ENCODE measurements at places on chromosomes 3 and 15.

DNA sequence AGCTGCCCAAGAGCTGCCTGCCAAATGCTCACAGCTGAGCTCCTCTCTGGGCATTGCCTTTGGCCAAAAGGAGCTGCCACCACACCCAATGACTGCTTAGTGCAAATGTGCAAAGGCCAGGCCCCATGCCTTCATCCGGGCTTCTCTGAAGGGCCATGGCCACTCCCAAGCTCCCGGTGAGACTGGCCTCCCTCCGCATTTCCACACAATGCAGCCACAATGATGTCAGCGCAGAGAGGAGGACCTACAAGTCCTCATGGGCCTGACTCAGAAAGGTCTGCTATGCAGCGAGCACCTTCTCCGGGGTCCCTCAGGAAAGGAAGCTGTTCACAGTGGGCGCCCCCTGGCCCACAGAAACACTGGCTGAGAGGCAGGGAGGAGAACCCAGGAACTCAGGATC lies 12.7 kb downstream of the OXTR start:
- no peak for DNase-seq

DNA sequence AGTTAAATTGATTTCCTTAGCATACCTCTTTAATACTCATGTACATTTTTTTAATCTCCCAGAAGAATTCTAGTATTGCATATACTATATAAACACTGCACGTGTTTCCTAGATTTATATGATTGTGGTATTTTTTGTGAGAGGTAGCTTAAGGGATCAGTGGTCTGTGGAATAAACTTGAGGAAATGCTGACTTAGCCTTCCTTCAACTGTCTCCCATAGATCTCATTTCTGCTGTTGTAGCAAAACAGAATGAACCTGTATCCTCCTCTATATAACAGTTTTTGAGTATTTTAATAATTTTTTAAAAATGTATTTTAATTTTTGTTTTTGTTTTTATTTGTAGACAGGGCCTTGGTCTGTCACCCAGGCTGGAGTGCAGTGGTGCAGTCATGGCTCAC lies 86.8 kb downstream of the TCF12 start:
- no peak for DNase-seq

GRCh38 chr3:89186456-89186855 lies 79.0 kb downstream of the EPHA3 start:
- no peak for DNase-seq

- DNase-seq = no peak
Measured at GRCh38 chr3:120425572-120426250, 25.1 kb downstream of the FSTL1 start.

- DNase-seq = no peak
Measured at GRCh38 chr3:31247850-31248562, 284.7 kb upstream of the STT3B start.

DNA sequence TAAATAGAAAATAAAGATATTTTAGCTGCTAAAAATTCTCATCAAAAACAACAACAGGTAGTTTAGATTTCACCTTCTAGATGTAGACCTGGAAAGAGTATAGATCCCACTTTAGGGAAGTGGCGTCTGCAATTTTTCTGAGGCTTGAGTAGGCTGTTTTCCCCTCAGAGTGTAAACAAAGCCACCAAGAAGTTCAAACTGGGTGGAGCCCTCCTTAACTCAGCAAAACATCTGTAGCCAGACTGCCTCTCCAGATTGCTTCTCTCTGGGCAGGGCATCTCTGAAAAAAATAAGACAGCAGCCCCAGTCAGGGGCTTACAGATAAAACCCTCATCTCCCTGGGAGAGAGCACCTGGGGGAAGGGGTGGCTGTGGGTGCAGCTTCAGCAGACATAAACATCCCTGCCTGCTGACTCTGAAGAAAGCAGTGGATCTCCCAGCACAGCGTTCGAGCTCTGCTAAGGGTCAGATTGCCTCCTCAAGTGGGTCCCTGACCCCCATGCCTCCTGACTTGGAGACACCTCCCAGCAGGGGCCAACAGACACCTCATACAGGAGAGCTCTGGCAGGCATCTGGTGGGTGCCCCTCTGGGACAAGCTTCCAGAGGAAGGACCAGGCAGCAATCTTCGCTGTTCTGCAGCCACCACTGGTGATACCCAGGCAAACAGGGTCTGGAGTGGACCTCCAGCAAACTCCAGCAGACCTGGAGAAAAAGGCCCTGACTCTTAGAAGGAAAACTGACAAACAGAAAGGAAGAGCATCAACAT lies 259.6 kb downstream of the STXBP5L start:
- DNase-seq = no peak

Measured in activated CD4-positive, alpha-beta T cell treated with anti-CD3 and anti-CD28 coated beads, Interleukin-2, amount 50 U/mL, for 1 hour (primary cell).